ENCODE measurements at places on chromosomes 6 and 20. TPM values are rescaled to one million over a fixed set of nuclear protein-coding genes. Genes with fewer than 3 reads are reported as not detected.

The VIP gene
- total RNA-seq, result not detected

The PROKR2 gene
- total RNA-seq, result not detected

GRCh38 chr20:50314678-50315335 lies 124.2 kb downstream of the CEBPB start:
- DNase-seq, result no peak

GRCh38 chr6:134309983-134310605 lies 7.8 kb downstream of the SGK1 start:
- DNase-seq, result no peak

- no peak for DNase-seq
Measured at GRCh38 chr20:19943061-19943521, 74.1 kb upstream of the NAA20 start.

DNA sequence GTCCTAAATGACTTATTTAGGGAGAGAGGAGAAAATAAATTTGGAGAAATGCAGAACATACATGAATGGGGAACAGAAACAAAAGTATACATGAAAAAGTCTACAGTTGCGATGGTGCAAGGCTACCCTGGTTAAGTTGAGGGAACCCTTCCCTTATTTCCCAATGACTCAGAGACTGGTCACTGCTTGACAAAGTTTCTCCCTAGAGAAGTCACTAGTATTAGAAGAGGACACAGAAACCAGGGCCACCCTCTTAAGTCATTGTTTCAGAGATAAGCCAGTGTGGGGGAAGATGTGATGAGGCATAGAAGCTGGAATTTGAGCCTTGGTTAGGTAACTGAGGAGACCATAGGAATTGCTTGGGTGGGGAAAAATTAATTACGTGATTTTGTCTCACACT lies 24.4 kb upstream of the EDN1 start:
- DNase-seq, result no peak

DNA sequence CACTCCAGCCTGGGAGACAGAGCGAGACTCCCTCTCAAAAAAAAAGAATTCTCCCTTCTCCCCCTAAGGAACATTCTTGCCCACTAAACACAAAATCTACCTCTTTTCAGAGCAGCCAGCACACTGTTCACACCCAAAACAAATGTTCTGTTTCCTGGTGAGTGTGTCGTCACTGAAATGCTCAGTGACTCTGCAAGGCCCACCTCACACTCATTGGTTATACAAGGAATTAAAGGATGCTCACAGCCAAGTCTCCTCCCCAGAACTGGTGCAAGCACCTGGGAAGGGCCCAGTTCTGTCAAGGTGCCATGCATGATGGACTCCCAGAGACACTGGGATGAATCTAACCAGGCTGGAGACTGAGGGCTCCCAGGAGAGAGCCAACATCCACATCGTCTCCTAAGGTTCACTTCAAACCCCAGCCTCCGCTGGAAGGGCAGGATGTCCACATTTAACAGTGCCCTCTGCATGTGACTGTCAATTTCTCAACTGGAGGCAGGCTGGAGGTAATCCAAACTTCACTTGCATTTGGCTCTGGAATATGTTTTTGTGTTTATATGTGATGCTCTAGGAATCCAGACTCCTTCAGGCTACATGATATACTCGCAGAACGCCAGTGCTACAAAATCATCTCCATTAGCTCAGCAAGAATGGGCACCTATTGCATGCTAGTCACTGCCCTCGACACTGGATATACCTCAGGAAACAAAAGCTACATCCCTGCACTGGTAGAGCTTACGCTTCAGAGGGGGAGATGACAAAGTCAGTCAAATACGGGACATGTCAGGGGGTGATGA lies 7.1 kb downstream of the RRBP1 start:
- no peak for DNase-seq

DNA sequence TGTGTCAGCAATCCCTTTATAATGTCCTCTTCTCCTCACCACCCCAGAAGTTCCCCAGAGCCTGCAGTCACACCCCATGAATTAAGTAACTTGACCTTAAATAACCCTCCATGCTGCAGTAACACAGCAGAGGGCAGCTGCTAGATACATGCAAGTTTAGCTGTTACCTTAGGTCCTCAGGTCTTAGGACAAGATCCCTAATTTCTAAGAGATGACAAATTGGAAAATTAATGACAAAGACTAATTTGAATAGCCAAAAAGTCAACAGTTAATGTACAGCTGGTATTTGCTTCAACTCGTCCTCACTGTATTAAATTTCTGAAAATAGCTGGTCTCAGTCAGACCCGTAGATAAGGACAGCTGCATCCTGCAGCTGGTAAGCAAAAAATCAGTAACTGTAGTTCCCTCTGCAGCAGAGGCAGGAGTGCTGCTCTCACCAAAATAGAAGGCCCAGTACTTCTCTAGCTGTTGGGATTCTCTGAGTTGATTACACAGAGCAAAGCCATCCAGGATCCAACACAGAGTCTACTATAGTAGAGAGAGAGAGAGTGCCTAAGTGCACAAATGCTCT lies 62.4 kb downstream of the TNFRSF21 start:
- DNase-seq, result no peak

- DNase-seq, result no peak
Measured at GRCh38 chr6:56193846-56194245, 53.5 kb downstream of the COL21A1 start.
